Heart right ventricle (tissue), 16 donors: ENCODE measurements at places on chromosomes 7 and 10.

DNA sequence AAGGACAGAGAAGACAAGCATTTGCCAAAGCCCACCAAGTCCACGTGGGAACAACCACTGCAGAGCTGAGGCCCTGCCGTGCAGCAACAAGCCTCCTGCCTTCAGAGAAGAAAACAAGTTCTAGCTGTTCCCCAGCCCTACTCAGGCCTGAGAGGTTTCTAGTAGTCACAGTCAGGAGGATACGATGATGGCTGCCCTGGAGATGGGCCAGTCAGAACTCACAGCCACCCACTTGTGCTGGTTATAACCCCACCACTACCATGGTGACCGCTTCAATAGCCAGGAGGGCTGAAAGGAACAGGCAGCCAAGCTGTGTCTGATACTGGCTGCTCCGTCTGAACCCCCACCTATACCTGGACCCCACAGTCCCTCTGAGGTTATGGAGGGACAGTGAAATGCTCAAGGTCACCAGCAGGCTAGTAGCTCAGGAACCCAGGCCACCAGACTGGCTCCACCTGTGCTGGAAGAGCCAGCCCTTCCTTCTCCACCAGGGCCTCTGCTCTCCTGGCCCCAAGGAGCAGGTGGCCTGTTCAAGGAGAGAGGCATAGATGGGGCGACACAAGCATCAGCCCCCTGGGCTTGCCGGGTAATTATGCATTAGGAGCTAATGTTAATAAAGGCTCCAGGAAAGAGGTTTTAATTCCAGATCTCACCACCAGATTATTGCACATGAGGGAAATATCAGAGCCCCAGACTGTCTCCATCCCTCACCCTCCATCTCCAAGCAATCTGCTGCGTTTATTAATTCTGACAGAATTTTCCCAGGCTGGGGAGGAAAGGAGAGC, 125.8 kb upstream of the PCBD1 start:
- no peak overlapping the region for H3K4me3 ChIP-seq
- H3K36me3 ChIP-seq = no peaks in the 10 kb centered on the region
- DNase-seq = peak; percentile 68
- H3K27me3 ChIP-seq = no peaks in the 10 kb centered on the region
- H3K27ac ChIP-seq = peak overlapping the region; percentile 77

DNA sequence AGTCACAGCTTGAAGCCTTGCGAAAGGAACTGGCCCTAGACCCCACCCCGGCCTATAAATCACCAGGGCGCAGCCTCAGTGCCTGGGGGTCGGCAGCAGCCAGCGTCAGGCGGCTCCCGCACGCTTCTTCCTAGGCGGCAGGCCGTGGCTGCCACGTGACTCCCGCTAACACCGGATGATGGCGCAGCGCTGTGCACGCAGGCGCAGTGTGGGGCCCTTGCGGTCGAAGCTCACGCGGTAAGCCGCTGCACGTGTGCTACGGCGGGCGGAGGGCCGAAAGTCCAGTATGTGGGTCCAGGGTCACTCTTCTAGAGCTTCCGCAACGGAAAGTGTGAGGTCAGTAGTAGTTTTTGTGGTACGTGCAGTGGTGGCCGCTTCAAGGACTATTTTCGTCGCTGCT, at the start of gene STK31:
STK31 (plus strand) TSS at position 220 of the 400 bp plus-strand sequence; CDS start at position 287, 67 bp downstream.
- H3K4me1 ChIP-seq = no peaks in the 10 kb centered on the region
- no peak for DNase-seq
- no peaks in the 10 kb centered on the region for H3K27me3 ChIP-seq
- H3K36me3 ChIP-seq = peaks cover 9% of the 10 kb centered on the region
- no peak within 1 kb of the TSS for H3K27ac ChIP-seq
- H3K4me3 ChIP-seq = no peak within 1 kb of the TSS

GRCh38 chr7:152078786-152079185, 53.3 kb downstream of the GALNT11 start:
- H3K27ac ChIP-seq = no peak overlapping the region
- H3K36me3 ChIP-seq = no peaks in the 10 kb centered on the region
- H3K4me1 ChIP-seq = no peaks in the 10 kb centered on the region
- H3K27me3 ChIP-seq = no peaks in the 10 kb centered on the region
- H3K4me3 ChIP-seq = no peak overlapping the region
- no peak for DNase-seq

DNA sequence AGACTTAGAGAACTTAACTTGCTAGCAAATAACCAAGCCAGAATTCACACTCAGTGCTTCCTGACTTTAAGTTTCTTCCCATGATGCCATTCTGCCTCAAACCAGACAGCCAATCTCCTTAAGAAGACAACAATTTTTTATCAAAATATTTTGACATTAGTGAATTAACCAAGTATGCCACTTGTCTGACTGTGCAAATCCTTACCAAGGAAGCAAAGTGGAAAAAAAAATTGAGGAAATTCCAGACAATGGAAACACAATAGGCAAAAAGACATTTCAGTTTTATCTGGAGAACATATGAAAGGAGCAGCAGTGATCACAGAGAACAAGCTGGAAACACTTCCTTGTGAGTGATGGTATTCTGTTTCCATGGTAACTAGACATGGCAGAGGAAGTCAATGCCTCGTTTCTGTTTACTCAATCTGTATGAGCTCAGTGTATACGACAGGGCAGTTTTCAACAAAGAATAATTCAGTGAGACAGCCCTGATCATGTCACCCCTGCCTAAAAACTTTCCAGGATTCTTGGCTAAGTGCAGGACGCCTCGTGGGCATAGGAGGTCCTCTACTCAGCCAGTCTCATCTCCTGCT, 114.2 kb downstream of the DYNC1I1 start:
- no peak overlapping the region for H3K4me3 ChIP-seq
- H3K4me1 ChIP-seq = no peaks in the 10 kb centered on the region
- no peak overlapping the region for H3K27ac ChIP-seq
- no peaks in the 10 kb centered on the region for H3K27me3 ChIP-seq
- no peaks in the 10 kb centered on the region for H3K36me3 ChIP-seq

- no peaks in the 10 kb centered on the region for H3K4me1 ChIP-seq
- DNase-seq = no peak
- no peak overlapping the region for H3K4me3 ChIP-seq
- H3K27ac ChIP-seq = no peak overlapping the region
These were observed 265.2 kb upstream of the PHF14 start for GRCh38 chr7:10708447-10708846.
